Myocyte (in vitro differentiated cells): ENCODE measurements at places on chromosomes 16 and 17.
A peak's percentile ranks its signal among the peaks of the same experiment; 100 is the strongest.

DNA sequence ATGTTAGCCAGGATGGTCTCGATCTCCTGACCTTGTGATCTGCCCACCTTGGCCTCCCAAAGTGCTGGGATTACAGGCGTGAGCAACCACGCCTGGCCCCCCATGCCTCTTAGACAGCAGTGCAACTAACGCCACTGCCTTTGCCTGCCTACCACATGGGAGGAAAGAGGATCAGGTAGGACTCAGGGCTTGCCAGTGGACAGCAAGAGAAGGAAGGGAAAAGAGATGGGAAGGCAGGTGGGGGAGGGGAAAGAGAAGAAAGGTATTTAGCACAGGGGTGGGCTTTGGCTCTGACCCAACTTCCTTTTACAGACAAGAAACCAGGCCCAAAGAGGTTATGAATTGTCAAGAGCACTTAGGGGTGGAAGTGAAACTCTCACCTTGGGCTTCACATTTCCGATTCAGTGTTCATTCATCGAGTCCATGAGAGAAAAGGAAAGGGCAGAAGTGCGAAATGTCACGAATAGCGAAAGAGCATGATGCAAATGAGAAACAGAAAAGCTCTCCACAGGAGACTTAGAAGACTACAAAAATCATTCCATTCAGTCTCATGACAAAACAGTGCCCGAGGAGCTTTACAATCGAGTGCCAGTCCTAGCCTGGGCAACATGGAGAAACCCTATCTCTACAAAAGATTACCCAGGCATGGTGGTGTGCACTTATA lies 36.4 kb downstream of the CDK5R1 start:
- no peak for DNase-seq

- DNase-seq, result no peak
Measured at GRCh38 chr17:39737760-39738567, at the start of gene GRB7. Gene GRB7, plus strand, starts transcription at chr17:39737938. Its CDS starts 4,364 bp downstream, at chr17:39742302.

DNA sequence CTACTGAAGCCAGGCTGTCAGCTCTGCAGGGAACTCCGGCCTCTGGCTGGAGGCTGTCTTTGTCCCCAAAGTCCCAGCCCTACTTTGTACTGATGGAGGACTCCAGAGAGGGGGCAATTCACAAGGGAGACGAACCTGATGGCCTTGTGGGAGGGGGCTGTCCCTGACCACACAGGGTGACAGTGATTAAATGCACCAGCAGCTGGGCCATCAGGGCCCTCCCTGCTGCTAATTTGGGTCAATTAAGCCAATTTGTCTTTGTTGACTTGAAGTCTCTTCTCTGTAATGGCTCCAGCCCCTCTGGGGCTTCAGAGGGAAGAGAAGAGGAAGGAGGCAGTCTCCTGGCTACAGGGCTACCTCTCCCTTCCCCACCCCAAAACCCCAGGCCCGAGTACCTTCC lies 22.0 kb downstream of the TMEM132E start:
- DNase-seq, result no peak

- DNase-seq, result no peak
Measured at GRCh38 chr16:981695-982144, at the start of gene SOX8. Gene SOX8, plus strand, starts transcription at chr16:981770. Its CDS starts 153 bp downstream, at chr16:981923.

GRCh38 chr17:48064638-48065037 lies 16.5 kb downstream of the NFE2L1 start:
- DNase-seq, result peak; percentile 58
